T47D (cell line): ENCODE measurements at places on chromosomes 2 and 18.
A peak's percentile ranks its signal among the peaks of the same experiment; 100 is the strongest.

GRCh38 chr2:188450732-188451483, 159.2 kb downstream of the GULP1 start:
- DNase-seq: no peak

DNA sequence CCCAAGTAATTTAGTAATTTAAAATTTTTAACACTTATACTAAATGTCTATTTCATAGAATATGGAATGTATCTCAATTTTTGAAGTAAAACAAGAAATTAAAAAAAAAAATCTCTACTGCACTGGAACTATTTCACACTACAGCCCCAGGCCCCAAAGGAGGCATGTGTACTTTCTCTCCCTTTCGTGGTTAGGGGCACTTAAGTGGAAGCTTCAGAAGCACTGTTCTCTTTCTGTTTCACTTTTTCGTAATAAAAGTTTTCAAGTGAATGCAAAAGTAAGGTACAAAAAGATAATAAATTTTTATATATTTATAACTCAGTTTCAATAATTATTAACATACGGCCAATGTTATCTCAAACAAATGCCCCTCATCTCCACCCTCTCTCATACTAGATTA, 123.8 kb upstream of the STON1 start:
- DNase-seq: no peak

DNA sequence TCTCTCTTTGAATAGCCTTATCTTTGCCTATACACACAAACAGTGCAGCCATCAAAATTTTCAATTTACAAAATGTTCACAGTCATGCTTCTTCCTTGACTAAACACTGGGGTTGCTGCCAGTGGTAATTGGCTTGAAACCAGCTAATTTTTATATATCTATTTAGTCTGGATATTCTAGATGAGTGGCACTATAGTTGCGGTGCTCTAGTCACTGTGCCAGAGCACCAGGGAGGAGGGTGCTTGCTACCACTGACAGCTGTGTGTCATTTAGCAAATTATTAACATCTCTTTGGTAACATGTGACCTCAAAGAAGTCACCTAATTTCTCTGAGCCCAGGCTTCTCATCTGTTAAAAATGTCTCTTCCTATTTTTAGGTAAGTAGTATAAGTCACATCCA, 130.4 kb downstream of the MEIS1 start:
- DNase-seq: no peak

GRCh38 chr18:49152885-49153284, 202.1 kb upstream of the SMAD7 start:
- DNase-seq: no peak

DNA sequence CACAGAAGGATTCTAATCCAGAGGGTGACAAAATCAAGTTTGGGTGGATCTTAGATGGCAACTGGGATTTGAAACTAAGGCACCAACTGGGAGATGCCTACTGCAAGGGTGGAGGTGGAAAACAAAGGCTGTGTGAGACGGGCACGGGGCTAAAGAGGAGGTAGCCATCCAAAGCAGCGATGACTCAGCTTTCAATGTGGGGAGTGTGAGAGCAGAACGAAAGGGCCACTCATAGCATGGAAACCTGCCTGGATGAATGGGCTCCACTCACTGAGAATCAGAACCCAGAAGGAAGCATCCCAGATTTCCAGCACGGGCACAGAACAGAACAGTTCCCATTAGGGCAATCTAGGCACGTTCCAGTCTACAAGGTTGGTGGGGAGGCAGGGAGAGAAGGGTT, 159.5 kb downstream of the COL4A4 start:
- DNase-seq: no peak

DNA sequence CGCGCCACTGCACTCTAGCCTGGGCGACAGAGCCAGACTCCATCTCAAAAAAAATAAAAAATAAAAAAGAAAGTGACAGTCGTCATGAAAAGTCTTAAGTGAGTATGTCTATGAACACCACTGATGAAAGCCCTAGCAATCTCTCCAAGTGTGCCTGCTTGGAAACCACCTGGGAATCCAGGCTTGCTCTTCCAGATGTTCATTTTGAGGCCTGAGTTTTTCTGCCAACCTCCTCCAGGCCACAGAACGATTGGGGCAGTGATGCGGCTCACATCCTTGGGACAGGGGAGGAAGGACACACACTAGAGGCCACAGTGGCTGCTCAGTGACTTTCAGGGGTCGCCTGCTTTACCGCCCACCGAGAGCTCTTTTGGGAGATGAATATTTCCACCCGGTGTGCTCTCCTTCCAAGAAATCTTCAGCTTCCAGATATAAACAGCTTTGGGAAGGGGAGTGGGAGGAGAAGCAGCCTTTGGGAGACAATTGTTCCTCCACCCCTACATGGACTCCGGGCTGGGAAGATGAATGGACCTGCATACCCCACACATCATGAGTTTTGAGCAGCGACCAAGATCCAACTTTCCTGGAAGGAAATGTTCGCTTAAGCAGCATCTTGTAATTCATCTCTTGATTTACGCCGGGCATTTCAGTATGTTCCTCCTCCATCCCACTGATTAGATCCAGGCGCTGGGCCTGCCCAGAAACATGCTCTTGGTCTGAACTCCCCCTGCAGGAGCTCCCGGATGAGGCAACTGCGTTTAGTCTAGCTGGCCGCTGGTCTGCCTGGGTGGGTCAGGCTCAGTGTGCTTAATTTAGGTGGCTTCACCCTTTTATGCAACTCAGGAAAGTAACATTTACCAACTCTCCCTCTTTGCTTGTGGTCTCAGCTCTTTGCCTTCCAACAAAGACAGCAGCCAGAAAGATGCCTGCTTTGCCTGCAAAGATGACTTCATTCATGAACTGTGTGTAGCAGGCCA, 6.2 kb upstream of the ARMC9 start:
- DNase-seq: no peak

GRCh38 chr2:33020883-33021282, 74.1 kb downstream of the LTBP1 start:
- DNase-seq: no peak

GRCh38 chr2:219571311-219572236, at the start of gene OBSL1:
Gene OBSL1 (minus strand): TSS chr2:219571539. CDS start chr2:219571232, 307 bp downstream.
- peak; percentile 48 for DNase-seq

GRCh38 chr18:54215069-54215468, 9.4 kb downstream of the MBD2 start:
- no peak for DNase-seq

DNA sequence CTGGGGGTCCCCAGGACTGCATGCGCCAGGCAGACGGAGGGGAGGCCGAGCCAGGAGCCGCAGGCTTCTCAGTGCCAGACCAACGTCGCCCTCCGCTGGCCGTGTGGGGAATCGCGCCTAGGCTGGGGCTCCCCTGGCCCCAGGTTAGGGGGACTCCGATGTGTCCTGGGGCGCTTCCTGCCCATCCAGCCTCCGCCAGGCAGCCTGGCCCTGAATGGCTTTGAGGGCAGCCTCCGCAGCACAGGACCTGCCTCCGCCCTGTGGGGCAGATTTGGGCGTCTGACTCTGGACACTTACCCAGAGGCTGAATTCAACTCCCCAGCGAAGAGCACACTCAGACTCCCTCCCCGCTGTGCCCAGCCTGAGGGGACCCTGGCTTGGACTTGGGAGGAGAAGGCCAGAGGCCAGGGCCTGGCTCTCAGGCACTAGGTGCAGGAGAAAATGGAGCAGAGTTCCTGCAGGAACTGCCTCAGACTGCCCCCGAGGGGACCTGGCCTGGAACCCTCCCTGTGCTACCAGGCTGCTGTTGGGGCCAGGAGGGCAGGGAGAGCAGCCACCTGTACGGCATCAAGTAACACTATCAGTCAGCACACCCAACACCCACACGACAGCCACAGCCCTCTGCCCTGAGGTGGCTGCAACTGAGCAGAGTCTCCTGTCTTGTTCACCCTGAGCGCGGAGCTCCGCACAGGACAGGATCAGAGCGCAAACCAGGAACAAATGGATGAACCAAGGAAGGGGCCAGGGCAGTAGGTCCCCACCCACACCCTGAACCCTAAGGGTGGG, 597 bp upstream of the TEKT4 start:
- no peak for DNase-seq

GRCh38 chr2:20429528-20429927, 17.3 kb upstream of the RHOB start:
- no peak for DNase-seq

GRCh38 chr2:171201271-171201670, 40.6 kb upstream of the TLK1 start:
- no peak for DNase-seq

DNA sequence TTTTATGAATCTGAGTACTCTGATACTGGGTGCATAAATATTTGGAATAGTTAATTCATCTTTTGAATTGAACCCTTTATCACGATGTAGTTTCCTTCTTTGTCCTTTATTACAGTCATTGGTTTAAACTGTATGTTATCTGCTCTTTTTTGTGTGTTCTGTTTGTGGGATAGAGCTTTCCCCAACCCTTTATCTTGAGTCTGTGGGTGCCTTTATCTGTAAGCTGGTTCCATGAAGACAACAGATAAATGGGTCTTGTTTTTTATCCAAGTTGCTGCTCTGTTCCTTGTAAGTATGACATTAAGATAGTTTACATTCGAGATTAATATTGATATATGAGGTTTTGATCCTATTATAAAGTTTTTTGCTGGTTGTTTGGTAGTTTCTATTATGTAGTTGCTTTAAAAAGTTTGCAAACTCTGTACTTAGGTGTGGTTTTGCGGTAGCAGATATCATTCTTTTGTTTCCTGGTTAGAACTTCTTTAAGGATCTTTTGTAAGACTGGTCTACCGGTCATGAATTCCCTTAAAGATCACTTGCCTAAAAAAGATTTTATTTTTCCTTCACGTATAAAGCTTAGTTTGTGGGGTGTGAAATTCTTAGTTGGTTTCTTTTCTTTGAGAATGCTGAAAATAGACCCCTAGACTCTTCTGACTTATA, 1451.3 kb upstream of the SLC39A10 start:
- DNase-seq: no peak

DNA sequence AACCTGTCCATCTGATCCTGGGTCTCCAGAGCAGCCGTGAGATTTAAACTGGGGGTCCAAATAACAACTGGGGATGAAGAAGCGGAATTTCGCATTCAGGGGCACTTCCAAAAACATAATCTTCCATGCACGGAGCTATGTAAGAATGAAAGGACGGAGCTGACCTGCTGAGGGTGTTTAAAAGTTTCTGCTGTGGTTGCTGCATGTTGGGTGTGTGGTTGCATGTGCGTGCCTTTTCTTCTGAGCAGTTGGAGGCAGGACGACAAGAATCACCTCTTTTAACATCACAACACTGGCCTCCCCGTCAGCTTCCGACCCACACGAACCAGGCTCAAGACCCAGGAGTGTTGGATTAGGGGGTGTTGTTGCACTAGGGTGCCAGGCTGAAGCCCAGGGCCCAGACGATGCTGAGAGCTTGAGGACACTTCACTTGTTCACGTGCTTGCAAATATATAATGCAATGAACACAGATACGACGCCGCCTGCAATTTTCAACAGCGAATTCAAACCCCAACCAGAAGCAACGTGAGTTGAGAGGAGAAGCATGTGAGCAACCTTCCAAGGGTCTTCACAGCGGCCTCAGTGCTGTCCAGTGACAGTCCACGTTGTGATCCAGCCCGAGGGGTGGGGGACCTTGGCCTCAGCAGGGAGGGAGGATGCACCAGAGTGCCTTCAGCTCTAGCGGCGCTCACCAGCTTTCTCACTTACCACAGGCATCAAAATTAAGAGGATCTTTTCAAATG, 76.0 kb upstream of the SALL3 start:
- no peak for DNase-seq

GRCh38 chr2:58860586-58860985, 619.5 kb upstream of the FANCL start:
- DNase-seq: no peak

DNA sequence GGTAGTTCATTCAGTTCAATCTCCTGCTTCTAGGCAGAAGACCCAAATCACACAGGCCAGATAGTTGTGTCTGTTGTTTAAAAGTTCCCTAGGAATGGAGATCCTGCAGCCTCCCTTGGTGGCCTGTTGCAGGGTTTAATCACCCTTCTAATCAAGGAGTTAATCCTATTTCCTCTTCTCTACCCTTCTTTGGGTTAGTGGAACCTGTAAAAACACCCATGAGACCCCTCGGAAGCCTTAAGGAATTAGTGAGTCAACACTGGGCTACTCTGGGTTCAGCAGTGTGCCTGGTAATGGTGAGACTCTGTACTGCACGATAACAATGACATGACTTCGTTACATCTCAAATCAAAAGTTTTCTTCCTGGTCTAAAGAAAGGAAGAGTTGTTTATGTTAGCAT, 217.6 kb upstream of the NRP2 start:
- DNase-seq: no peak

DNA sequence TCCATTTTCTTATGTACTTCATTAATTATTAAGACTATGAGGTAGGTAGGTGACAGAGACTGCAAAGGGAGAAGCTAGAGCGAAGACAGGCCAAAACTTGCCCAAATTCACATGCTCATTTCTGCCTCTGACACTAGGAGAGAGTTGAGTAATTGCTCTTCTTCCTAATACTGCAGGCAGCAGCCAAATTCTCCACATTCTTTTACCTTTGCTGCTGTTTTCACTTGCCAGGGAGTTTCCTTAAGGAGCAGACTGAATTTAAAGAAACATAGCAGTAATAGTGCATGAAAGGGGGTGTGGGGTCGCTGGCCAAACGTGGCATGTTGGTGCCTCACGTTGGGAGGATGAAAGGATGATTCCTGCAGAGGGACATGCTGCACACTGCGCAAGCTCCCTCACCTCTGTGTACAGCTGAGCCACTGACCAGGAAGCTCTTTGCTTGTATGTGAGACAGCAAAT, 12.3 kb downstream of the CRIM1 start:
- no peak for DNase-seq

DNA sequence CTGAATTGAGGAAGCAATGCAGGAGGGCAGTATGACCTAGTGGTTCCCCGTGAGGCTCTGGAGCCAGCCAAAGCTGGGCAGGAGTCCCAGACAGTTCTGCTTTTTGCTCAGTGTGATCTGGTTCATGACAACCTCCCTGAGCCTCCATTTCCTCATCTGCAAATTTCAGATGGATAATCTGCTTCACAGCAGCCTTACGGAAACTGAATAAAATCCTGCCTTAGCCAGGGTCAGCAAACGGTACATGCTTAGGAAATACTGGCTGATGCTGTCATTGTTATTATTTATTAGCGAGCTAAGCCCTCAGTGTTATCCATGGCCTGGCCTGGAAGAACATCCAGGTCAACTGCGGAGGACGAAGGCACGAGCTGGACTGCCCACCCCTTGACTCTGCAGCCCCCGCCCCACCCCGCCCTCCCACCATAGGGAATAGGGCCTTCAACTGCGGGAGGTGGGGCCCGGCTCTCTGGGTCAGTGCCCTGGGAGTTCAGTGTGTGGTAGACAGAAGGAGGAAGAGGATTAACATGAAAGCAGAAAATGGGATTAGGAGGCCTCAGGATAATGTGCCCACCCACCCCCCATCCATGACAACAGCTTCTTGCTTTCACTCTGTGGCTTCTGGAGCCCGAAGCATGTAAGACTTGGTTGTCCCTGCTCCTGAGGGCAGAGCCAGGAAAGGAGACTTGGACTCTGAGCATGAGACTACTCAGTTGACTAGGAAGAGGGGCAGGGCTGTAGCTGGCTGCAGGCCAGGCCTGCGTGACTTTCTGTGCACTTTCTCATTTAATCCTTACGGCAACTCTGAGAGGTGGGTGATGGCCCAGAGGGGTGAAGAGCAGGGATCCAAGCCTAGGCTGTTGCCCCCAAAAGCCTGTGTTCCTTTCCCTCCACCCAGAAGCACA, 13.1 kb downstream of the PKDCC start:
- no peak for DNase-seq
